ENCODE measurements at places on chromosomes 11 and 22.
A peak's percentile ranks its signal among the peaks of the same experiment; 100 is the strongest.

DNA sequence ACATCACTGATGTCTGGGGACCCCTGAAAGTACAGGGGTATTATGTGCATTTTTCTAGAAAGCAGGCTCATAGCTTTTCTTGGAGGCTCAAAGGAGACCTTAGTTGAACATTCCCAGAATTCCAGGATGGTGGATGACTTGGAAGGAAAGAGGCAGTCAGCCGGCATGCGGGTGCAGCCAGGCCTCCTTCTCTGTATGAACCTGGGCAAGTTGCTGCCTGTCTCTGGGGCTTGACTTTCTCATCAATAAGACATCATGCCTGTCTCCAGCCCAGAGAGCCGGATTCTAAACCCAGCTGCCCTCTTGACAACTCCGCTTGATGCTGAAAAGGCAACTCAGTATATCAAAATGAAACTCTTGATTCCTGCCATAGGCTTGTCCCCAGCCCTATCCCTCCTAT, 12.6 kb downstream of the MS4A15 start:
- H3K27ac ChIP-seq = no peak overlapping the region
- H3K4me3 ChIP-seq = no peak overlapping the region
- DNase-seq = no peak
- no peaks in the 10 kb centered on the region for H3K27me3 ChIP-seq
- H3K36me3 ChIP-seq = no peaks in the 10 kb centered on the region
- peaks cover 28% of the 10 kb centered on the region for H3K4me1 ChIP-seq

DNA sequence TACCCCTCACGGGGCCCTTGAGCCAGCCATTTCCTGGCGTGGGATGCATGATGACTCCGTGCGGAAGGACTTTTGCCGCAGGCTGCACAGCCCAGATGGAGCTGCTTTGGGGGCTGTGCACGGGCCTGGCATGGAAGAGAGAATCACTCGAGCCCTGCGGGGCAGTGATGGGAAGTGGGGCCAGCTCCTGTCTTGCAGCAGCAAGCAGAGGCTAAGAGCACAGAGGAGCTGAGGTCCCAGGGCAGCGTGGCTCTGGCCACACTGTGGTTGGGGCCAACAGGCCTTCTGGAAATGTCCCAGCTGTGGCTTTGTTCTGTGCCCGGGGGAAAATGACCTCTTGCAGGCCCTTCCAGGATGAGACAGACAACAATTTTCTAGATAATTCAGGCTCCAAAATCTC, 92.7 kb upstream of the TIMP3 start:
- H3K4me3 ChIP-seq = no peak overlapping the region
- no peak for DNase-seq
- no peaks in the 10 kb centered on the region for H3K27me3 ChIP-seq
- H3K36me3 ChIP-seq = no peaks in the 10 kb centered on the region
- no peak overlapping the region for H3K27ac ChIP-seq
- H3K4me1 ChIP-seq = no peaks in the 10 kb centered on the region

DNA sequence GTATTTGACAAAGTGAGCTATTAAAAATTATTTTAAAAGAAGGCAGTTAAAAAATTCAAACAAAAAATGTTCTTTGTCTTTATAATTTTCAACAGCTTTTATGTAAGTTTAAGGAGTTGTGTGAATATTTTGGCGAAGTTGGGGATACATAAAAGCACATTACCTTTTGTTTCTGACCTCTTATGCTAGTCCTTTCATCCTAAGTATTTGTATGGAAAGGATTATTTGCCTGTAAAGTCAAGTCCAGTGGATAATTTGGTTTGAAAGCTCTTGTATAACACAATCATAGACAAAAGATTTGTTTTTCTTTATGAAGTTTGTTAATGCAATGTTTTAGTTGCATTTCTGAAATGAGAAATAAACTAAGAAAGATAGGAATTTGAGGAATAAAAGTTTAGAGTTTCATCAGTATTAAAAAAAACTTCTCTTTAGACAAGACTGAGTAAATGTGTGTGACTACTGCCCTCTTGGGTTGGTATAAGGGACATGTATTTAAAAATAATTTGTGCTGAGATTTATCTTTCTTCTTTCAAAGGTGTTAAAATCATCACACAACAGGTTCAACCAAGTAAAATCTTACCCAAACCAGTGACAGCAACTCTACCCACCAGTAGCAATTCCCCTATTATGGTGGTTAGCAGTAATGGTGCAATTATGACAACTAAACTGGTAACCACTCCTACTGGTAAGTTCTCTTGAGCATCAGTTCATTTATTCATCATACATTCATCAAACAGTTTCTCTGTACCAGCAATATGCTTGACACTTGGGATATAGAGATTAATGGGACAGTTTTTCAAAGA, 68.2 kb downstream of the EMSY start:
- no peaks in the 10 kb centered on the region for H3K36me3 ChIP-seq
- DNase-seq = no peak
- H3K4me1 ChIP-seq = no peaks in the 10 kb centered on the region
- no peak overlapping the region for H3K4me3 ChIP-seq

- H3K27ac ChIP-seq = no peak overlapping the region
- DNase-seq = no peak
- peaks cover 2% of the 10 kb centered on the region for H3K36me3 ChIP-seq
Observed at GRCh38 chr11:83265331-83265730, 20.8 kb downstream of the CCDC90B start.

DNA sequence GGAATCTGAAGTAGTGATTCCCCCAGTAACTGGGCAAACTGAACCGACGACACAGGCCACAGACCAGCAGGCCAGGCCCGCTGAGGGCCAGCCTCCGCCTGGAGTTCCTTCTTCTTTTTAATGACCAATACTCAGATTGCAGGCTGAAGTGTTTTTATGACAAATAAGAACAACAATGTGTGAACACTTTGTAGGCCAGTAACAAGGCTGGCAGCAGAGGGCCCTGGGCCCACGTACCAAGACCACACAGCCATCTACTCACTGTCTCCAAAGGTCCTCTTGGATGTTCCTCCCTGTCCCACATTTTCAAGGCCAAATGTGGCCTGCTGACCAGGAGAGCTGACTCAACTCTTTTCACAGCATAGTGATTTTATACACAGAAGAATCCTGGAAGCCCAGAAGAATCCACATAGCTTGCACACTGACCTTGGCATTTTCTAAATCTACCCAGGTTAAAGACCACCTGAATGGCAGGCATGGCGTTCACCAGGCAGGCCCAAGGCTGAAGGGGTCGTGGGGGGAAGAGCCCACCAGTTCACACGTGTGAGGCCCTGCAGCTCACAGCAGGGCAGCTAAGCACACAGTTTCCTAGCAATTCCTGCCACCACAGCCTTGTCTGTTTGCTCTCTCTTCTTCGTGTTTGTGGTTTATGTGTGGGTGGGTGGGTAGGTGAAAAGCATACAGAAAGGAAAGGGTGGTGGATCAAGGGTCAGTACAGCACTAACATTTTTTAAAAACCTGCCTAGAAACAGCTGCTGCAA, 13.3 kb downstream of the SMCO4 start:
- H3K4me1 ChIP-seq = peaks cover 64% of the 10 kb centered on the region
- H3K36me3 ChIP-seq = no peaks in the 10 kb centered on the region
- H3K4me3 ChIP-seq = 0 out of 2 replicates have a peak overlapping the region, but pooled peaks have one; percentile 34
- no peak for DNase-seq
- no peaks in the 10 kb centered on the region for H3K27me3 ChIP-seq
- peak overlapping the region; percentile 59 for H3K27ac ChIP-seq

- H3K4me3 ChIP-seq = no peak overlapping the region
- H3K27ac ChIP-seq = no peak overlapping the region
- no peak for DNase-seq
Observed at GRCh38 chr11:36193290-36193619, 96.0 kb downstream of the COMMD9 start.

- peaks cover 23% of the 10 kb centered on the region for H3K27me3 ChIP-seq
- DNase-seq = no peak
- no peaks in the 10 kb centered on the region for H3K36me3 ChIP-seq
- H3K27ac ChIP-seq = no peak overlapping the region
Observed at GRCh38 chr22:20433191-20433590, 4.4 kb downstream of the SCARF2 start.

DNA sequence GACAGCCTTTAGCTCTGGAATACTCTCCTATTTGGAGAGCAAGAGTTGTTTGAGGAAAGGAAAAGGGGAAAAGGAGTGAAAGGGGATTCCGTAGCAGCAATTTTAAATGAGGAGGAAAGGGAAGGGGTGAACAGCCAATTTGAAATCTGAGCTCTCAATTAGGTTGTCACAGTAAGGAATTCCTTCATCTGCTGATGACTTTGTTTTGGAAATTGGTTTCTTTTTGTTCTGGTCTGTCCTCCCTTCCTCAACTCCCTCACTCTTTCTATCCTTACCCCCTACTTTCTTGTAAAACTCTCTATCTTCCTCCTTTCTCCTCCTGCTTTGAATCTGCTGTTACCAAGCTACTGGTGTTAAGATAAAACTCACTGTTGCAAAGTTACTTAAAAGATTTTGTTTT, 1155.6 kb downstream of the DLG2 start:
- H3K27me3 ChIP-seq = no peaks in the 10 kb centered on the region
- no peaks in the 10 kb centered on the region for H3K4me1 ChIP-seq
- no peak overlapping the region for H3K27ac ChIP-seq
- H3K36me3 ChIP-seq = no peaks in the 10 kb centered on the region
- no peak overlapping the region for H3K4me3 ChIP-seq
- no peak for DNase-seq

DNA sequence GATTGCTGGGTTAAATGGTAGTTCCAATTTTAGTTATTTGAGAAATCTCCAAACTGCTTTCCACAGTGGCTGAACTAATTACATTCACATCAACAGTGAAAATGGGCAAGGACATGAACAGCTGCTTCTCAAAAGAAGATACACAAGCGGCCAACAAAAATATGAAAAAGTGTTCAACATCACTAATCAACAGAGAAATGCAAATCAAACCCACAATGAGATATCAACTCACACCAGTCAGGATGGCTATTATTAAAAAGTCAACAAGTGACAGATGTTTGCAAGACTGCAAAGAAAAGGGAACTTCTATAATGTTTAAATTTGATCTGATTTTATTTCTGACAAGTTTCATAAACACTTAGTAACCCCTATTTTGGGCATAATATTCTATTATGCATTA, 537.5 kb downstream of the DLG2 start:
- no peaks in the 10 kb centered on the region for H3K4me1 ChIP-seq
- no peak overlapping the region for H3K4me3 ChIP-seq
- H3K27ac ChIP-seq = no peak overlapping the region
- no peak for DNase-seq

GRCh38 chr11:20054584-20054983, 105.7 kb downstream of the DBX1 start:
- DNase-seq = no peak
- no peaks in the 10 kb centered on the region for H3K36me3 ChIP-seq
- no peak overlapping the region for H3K27ac ChIP-seq
- H3K27me3 ChIP-seq = no peaks in the 10 kb centered on the region
- H3K4me1 ChIP-seq = no peaks in the 10 kb centered on the region
- no peak overlapping the region for H3K4me3 ChIP-seq

GRCh38 chr11:83034673-83035014, 37.1 kb downstream of the RAB30 start:
- DNase-seq = no peak
- peaks cover 21% of the 10 kb centered on the region for H3K4me1 ChIP-seq
- no peak overlapping the region for H3K27ac ChIP-seq
- no peaks in the 10 kb centered on the region for H3K27me3 ChIP-seq
- H3K4me3 ChIP-seq = no peak overlapping the region

DNA sequence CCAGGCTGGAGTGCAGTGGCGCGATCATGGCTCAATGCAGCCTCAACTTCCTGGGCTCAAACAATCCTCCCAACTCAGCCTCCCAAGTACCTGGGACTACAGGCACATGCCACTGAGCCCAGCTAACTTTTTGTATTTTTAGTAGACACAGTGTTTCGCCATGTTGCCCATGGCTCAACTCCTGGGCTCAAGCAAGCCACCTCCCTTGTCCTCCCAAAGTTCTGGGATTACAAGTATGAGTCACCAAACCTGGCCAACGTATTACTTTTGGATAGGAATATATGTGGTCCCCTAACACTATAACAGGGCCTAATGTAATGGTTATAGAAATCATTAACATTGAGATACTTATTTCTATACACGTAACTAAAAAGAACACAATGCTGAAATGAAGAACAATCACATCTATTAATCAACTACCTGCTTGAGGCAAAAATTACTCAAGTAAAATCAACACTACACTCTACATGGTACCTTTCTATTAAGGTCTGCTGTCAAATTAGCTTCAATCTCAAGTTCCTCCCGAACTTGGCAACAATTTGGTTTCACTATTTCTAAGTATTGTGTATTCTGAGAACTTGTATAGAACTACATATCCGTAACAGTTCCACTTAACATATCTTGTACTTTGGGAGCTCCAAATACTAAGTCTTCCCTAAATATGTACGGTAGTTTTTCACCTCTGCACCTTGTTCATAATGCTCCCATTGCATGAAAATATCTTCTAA, 124.9 kb downstream of the FCHSD2 start:
- H3K27me3 ChIP-seq = no peaks in the 10 kb centered on the region
- H3K36me3 ChIP-seq = no peaks in the 10 kb centered on the region
- no peak overlapping the region for H3K4me3 ChIP-seq
- DNase-seq = no peak
- no peaks in the 10 kb centered on the region for H3K4me1 ChIP-seq

DNA sequence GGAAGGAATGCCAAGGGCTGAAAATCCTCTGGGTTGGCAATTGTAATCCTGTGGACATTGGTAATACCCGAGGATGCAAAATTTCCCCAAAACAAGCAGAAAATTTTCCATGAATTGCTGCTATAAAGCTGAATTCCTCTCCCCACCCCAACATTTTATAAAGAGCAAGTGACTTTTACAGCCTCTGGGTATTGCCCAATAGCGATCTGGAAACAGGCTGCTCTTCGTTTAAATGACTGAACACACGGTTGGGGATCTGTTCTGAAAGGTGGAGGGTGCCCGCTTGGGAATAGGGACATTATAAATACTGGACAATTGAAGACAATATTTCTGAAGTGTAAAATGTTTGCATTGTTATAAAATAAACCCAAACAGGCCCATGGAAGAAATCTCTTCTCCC, 20.6 kb downstream of the EHF start:
- peaks cover 14% of the 10 kb centered on the region for H3K27me3 ChIP-seq
- no peaks in the 10 kb centered on the region for H3K4me1 ChIP-seq
- H3K36me3 ChIP-seq = no peaks in the 10 kb centered on the region
- H3K4me3 ChIP-seq = no peak overlapping the region
- DNase-seq = no peak
